ENCODE measurements at places on chromosomes 13 and 19.

DNA sequence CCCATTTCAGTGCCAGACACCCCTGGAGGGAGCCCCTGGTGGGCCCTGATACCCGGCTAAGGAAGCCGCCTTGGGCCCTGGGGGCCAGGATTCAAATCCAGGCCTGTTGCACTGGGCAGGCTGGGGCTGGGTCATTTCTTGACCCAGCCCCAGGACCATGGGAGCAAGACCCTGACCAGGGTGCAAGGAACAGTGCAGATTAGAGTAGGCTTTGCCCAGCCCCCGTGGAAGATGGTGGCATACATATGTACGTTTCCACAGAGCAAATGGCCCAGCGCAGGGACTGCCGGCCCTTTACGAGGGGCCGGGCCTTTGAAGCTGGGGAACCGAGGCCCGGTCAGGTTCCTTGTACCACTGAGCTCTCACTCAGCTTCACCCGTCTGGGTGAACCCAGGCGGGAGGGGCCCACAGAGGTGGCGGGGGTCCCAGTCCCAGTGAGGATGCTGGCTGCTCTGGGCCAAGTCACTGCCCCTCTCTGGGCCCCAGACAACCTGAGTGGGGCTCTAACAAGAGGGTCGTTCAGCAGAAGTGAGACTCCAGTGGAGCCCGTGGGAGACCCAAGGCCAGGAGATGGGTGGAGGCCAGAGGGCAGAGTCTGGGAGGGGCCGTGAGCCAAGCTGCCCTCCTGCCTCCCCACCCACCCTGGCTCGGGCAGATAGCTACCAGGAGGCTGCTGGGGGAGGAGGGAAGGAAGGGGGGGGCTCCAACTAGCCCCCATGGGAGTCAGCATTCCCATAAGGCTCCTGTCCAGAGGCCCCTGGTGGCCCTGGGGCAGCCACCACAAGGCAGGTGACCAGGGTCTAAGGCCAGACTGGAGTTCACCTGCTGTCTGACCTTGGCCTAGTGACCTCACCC, 2.7 kb downstream of the MKNK2 start:
- no peak for DNase-seq

GRCh38 chr19:31397308-31397707, 48.1 kb upstream of the TSHZ3 start:
- DNase-seq: no peak

- DNase-seq: peak; percentile 53
These were observed 3.7 kb upstream of the ZNF329 start for GRCh38 chr19:58154287-58154678.

GRCh38 chr19:14814982-14815652, 19.9 kb downstream of the OR7A5 start:
- DNase-seq: no peak

Data from left lung (tissue), 14 donors.